ENCODE measurements at places on chromosomes 4 and X.

- DNase-seq, result no peak
These were observed 689 bp upstream of the TMA16 start for GRCh38 chr4:163493643-163494359.

- peak; percentile 24 for DNase-seq
These were observed 180.6 kb upstream of the NUDT6 start for GRCh38 chr4:123102897-123103471.

DNA sequence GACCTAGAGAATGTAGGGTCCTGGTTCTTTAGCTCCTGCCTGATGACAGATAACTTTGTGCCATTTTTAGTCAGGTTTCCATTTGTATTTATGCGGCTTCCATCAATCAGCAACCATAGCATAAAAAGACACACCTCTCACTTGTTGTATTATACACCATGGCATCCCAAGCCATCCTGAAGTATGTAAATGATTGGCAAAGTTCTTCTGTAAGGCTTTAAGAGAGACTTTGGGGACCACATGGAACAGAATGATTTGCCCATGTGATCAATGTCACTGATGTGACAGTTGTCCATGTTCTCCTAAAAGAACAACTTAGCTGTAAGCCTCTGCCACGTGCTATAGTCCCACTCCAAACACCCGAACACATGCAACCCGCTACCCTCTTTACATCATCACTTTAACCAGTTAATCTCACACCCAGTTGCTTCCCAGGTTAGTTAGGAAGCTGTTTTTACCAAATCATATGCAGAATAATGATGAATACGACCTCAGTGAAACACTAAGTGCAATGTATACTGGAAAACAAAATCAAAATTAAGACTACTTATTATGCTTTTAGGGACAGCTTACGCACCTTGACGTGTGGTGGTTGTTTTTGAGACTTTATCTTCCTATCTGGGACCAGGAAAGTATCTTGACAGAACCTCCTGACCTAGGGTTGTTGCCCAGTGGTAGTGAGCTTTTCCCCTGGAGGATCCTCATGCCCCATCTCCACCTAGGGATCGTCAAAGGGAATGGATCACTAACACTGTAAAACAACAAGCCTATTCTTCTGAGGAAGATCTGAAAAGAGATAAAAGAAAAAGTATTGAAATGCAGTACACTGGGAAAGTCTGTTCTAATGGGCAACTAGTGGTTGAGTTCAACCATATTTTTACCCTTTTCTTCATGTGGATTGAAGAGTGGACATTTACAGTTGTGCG is 267.8 kb downstream of the CHIC1 start:
- DNase-seq, result no peak

GRCh38 chr4:11111876-11112275 is 316.8 kb downstream of the HS3ST1 start:
- DNase-seq, result no peak

GRCh38 chr4:138981930-138982390 is 33.6 kb upstream of the NOCT start:
- DNase-seq, result peak; percentile 20

- peak; percentile 65 for DNase-seq
These were observed 920 bp downstream of the SETD7 start for GRCh38 chr4:139554893-139555704.

DNA sequence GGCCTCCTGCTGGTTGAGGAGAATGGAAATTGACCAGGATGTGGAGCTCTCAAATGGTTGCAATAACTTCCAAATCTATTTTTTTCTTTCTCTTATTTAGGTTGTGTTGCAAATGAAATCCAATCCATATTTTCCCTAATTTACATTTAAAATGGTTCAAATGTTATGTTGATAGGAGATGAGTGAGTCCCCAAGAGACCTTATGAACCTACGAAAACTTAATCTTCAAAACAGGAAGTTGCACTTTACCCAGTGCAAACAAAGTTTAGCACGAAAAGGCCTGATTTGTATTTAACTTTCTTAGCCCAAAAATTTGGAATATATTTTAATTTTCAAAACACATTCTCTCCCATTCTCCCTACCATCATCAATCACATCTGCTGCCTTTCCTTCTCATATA is 59.3 kb upstream of the NDP start:
- no peak for DNase-seq

DNA sequence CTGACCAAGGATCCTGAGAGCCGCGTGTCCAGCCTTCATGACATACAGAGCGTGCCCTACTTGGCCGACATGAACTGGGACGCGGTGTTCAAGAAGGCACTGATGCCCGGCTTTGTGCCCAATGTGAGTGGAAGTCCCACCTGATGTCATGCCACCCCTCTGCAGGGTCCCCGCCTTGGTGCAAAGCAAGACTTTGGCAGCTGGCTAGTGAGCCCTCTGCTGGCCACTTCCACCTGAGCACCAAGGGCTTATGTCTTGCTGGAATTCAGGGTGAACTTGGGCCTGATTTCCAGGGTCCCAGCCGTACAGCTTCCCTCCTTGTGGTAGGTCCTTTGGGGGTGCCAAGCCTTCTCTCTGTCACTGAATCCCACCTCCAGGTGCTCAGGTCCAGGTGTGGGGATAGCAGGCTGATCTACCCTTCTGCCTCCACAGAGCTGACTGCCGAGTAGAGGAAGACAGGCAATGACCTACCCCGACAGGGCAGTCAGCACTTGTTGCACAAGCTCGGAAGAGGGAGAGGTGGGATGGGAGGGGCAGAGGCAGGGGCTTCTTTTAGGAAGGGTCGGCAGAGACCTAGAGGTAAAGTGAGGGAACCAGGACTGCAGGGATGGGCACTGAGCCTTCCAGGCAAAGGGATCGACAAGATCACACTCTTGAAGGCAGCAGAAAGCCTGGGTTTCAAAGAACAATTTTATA is 248.1 kb downstream of the EVC2 start:
- DNase-seq, result no peak

DNA sequence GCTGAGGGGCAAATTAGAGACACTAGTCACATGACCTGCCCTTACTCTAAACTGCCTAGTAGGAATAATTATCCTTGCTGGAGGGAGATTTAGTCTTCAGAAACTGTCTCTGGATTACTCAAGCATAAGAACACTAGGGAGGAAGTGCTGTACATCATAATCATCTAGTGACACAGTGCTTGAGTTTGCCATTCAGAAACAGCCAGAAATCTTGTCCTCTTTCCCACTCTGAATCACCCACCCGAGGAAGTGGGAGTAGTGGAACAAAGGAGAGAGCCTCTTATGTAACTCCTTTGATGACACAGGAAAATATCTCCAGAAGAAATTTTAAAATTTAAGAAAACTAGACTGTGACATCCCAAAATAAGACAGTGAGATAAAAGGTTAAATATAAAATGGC is 69.3 kb upstream of the PCDH19 start:
- no peak for DNase-seq

GRCh38 chr4:75135068-75135825 is 202.3 kb downstream of the PARM1 start:
- no peak for DNase-seq

DNA sequence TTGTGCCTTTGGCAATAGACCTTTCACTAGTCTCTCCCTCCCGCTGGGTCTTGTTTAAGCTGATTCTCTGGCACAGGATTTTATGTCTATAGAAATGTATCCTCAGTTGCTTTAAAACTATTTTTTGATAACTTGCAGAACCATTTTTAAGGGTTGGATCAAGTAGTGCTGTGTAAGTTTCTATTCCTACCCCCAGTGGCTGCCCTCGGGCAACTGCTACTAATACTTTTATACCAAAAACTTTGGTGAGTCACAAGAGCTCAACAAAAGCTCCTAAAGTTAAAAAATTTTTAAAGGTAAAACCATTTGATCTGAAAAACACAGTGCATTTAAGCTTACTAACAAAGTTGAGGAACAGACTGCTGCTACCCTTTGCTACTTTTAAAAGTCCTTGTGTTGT is 1460.6 kb upstream of the PCDH7 start:
- no peak for DNase-seq

- DNase-seq, result no peak
These were observed 13.1 kb downstream of the ZNF81 start for GRCh38 chrX:47849778-47850177.

DNA sequence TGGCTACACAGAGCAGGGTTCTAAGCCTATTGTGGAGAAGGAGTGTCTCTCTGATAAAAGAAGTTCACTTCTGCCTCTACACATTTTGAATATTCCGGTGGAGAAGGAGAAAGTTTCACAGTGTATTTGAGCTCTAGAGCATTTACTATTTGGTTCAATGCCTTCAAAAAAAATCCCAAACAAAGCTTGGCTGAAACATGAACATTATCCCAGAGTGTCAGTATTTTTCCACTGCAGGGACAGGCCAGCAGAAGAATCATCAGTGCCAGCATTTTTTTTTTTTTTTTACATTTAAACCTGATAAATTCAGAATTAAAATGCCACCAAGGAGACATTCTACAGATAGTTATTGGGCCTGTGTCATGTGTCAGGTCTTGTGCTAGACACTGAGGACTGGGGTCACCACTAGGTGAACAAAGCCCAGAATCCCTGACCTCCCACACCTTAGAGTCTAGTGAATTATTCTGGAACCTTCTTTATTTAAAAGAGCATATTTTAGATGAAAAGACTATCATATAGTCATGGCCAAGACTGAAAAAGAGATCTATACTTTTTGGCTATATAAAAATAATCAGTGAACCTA is 48.0 kb upstream of the NAP1L5 start:
- no peak for DNase-seq

DNA sequence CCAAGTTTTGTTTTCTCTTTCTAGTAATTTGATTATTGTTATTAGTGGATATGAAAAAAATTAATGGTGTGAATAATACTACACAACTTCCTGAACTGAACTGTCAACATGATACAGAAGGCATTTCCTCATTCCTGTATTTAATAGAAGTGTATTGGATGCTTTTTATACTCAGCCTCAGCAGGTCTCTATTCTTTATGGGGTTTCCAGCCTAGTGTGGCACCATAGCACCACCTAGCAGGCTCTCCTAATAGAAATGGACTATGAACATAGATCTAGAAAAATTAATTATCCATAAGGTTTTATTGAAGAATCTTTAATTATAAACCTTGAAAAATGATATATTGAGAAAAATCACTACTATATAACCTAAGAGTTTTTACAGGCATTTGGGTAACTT is 52.4 kb downstream of the GLRB start:
- DNase-seq, result peak; percentile 7

- peak; percentile 71 for DNase-seq
These were observed 294.1 kb downstream of the ARHGAP10 start for GRCh38 chr4:148025981-148026380.

DNA sequence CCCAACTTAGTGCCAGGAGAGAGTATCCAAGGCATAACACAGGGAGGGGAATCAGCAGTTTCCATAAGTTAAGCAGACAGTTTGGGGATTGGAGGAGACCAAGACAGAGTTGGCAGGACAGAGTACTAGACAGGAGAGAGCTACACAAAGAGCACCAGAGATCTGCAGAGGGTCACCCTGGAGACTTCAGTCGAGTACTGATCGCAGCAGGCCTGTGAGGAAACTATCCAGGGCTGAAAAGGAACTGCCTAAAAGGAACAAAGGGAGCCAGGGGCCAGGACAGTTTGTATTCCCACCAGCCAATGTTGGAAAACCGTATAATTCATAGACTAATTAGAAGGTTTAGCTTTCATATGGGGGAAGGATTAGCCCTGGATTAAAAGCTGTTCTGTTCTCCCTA is 80.6 kb upstream of the ENPP6 start:
- DNase-seq, result no peak

DNA sequence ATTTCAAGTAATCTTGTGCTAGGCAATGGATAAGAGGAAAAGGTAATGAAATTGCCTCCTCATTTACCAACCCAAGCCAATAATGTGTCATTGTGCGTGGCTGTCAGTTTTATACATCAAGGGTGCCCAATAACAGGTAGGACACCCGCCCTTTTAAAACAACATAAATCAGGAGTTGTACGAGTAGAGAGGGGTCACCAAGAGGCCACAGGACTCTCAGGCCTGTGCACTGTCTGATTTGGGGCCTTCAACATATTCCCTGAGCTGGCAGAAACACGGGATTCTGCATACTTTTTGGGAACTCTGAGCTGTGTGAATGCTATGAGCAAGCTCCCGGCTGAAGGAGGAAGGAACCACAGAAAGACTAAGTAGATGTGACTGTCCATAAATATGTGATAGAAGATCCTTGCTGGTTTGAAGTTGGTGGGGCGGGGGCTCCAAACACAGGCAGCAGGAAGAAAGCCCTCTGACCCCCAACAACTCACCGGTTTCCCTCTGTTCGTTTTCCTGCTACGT is 82.7 kb upstream of the MAML3 start:
- no peak for DNase-seq

GRCh38 chr4:150593996-150594395 is 12.0 kb downstream of the MAB21L2 start:
- DNase-seq, result peak; percentile 74

GRCh38 chr4:175127314-175127713 is 209.2 kb downstream of the ADAM29 start:
- DNase-seq, result no peak

DNA sequence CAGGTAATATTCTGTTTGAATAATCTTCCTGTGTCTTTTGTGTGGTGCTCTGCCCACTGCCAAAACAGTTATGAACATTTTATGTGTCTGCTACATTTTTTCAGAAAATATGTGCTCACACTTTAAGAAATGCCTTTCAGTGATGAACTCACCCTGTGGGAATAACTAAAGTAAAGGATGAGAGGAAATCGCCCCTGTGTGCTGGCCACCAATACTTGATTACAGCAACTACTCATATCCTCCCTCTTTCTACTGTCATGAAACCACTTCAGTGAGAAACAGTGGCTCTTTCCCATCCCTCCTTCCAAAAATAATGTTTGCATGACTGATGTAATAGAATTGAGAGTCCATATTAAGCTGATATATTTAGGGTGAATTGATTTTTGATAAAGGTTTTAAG is 900.9 kb downstream of the RAB28 start:
- no peak for DNase-seq

DNA sequence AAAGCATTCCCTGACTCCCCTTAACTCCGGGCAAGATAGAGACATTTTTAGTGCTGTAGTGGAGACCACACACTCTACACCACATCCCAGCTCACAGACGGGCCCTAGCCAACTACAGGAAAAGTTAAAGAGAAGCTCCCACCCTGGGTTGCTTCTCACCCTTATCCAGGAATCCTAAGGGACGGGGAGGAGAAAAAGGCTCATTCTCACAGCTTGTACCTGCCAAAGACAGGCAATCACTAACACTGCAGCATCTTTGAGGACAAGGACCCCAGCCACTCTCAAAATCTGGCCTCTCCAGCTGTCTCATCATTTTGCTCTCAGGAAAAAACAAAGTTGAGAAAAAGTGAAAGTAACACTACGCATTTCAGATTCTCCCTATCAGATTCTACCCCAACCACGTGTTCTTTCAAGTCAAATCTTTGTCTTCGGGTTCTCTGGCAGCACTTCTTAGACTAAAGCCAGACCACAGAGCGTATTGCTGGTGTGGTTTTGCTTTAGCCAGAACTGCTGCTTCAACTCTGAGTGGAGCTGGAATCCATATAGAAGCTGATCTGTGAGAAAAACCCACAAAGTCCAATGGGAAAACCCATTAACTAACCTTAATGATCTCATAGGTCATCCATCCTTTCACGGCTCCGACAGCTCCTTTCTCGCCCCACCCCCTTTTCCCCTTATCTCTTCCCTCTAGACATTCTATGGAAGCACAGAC is 605.9 kb upstream of the DIPK2B start:
- DNase-seq, result peak; percentile 75

GRCh38 chr4:150323406-150324325 is 245.4 kb downstream of the DCLK2 start:
- no peak for DNase-seq
